Vagina (tissue), 2 donors: ENCODE measurements at places on chromosomes 11 and 22.

DNA sequence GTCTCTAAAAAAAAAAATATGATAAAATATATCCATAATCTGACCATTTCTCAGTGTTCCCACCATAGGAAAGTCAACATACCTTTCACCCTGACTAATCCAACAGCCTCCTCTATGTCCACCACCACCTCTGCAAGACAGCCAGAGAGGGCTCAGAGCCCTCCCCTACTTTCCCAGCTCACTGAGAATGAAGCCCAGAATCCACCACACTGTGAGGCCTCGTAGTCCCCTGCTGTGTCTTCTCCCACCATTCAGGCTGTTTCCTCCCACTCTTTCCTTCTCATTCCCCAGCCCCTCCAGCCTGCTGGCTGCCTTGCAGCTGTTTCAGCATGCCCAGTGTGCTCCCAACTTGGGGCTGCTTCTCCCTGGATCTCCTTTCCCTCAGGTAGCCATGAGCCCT, 27.0 kb downstream of the SGSM3 start:
- H3K27me3 ChIP-seq = no peaks in the 10 kb centered on the region
- no peak overlapping the region for H3K27ac ChIP-seq
- H3K4me1 ChIP-seq = peaks cover 13% of the 10 kb centered on the region
- H3K4me3 ChIP-seq = no peak overlapping the region
- no peaks in the 10 kb centered on the region for H3K36me3 ChIP-seq
- no peak for DNase-seq

GRCh38 chr11:117950993-117951961, 22.1 kb upstream of the TMPRSS13 start:
- H3K27me3 ChIP-seq = no peaks in the 10 kb centered on the region
- no peak for DNase-seq
- H3K36me3 ChIP-seq = no peaks in the 10 kb centered on the region
- no peaks in the 10 kb centered on the region for H3K4me1 ChIP-seq
- no peak overlapping the region for H3K4me3 ChIP-seq

- H3K4me3 ChIP-seq = no peak overlapping the region
- H3K27ac ChIP-seq = peak overlapping the region; percentile 72
- DNase-seq = no peak
- H3K4me1 ChIP-seq = peaks cover 71% of the 10 kb centered on the region
Observed at GRCh38 chr11:19673924-19674729, 38.5 kb upstream of the NAV2 start.

GRCh38 chr11:113574586-113574985, 99.4 kb upstream of the DRD2 start:
- no peak for DNase-seq
- no peak overlapping the region for H3K27ac ChIP-seq
- H3K4me3 ChIP-seq = no peak overlapping the region
- no peaks in the 10 kb centered on the region for H3K27me3 ChIP-seq
- no peaks in the 10 kb centered on the region for H3K4me1 ChIP-seq

DNA sequence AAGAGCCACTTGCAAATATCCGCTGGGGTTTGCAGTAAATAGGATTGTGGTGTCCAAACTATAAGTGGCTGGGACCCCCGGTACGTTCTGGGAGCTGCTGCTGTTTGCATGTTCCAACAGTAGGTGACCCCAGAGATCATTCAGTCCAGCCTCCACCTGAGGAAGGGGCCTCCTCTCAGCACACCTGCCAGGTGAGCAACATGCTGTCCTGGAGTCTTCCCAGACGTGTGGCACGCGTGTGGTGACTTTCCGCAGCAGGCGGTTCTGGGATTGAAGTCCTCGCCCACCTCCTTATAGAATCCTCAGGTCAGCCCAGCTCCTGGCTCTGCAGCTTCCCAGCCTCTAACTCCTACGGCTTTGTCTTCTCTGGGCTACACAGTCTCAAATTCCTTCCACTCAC, 6.7 kb downstream of the P2RX3 start:
- H3K4me1 ChIP-seq = peaks cover 6% of the 10 kb centered on the region
- DNase-seq = no peak
- H3K27me3 ChIP-seq = no peaks in the 10 kb centered on the region
- H3K4me3 ChIP-seq = no peak overlapping the region
- H3K36me3 ChIP-seq = no peaks in the 10 kb centered on the region

DNA sequence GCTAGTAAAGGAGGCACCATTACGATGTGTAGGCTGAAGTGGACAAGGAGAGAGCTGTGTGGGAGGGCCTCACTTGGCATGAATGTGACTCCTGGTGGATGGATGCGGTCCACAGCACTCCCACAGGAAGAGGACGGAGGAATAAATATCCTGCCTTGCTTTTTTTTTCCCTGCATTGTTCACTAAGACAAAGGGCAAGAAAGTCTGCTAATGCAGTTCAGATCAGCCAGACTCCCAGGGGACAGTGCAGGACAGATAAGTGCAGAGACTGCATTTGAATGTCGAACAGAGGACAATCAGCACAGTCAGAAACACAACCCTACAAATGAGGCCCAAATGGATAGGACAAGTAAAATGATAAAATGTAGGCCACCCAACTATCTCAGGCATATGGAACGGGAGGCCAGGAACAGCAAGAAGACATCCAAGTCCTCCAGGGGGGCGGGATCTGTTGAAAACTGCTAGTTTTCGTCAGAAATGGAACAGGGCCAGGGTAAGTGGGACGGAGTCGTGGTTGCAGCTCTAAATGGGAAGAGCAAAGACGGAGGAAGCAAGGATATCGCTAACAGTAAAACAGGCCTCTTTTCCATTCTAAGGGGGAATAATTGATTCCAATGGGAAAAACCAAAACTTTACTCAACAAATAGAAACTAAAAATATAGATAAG, 25.2 kb upstream of the OR8B8 start:
- H3K27ac ChIP-seq = no peak overlapping the region
- DNase-seq = no peak
- no peaks in the 10 kb centered on the region for H3K36me3 ChIP-seq

DNA sequence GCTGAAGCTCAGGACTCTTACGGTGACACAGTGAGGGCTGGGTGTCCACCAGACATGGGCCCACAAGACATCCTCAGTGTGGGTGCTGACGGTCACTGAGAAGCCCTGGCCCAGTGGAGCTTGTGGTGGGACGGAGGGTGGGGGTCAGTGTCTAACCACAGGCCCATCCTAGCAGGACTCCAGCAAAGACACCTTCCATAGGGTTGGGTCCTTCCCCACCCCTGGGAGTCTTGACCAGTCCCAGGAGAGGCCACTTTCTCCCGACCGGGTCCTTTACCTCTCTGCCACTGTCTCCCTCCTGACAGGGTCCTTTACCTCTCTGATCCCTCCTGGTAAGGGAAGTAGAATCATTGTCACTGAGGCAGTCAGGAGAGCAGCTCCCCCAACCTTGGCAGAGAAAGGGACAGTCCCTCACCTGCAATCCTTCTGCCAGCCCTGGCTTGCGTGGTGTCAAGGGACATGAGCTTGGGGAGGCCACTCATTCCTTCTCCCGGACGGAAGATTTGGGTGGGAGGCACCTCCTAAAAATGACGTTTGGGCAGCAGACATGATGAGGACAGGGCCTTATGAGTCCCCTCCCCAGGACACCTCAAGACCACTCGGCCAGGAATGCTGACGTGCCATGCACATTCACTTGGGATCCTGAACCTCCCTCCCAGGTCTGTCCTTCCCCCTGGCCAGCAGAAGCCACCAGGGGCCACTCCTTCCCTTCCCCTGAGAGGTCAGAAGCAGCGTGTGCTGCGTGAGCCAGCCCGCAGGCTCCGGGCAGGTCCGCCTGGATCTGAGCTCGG, 91.5 kb upstream of the FGF3 start:
- DNase-seq = no peak
- H3K27ac ChIP-seq = no peak overlapping the region
- H3K27me3 ChIP-seq = no peaks in the 10 kb centered on the region
- H3K4me1 ChIP-seq = peaks cover 16% of the 10 kb centered on the region
- H3K36me3 ChIP-seq = no peaks in the 10 kb centered on the region

DNA sequence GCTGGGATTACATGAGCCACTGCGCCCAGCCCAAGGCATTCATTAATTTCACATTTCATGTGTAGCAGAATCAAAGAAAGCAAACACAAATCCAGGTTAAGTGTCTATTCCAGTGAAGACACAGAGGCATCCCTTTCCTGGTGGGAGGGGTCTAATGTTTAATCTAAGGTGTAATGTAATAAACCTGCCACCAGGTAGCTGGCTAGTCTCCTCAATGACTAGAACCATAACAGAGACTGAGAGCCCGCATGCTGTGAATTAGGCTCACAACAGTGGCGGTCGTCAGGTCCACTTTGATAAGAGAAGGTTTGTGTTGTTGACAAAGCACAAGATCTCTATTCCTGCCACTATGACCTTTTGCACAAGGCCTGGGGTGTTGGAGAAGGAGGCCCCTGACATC, 64.2 kb upstream of the ADA2 start:
- DNase-seq = no peak
- no peak overlapping the region for H3K4me3 ChIP-seq
- H3K27me3 ChIP-seq = no peaks in the 10 kb centered on the region
- H3K36me3 ChIP-seq = no peaks in the 10 kb centered on the region
- no peaks in the 10 kb centered on the region for H3K4me1 ChIP-seq

- no peaks in the 10 kb centered on the region for H3K27me3 ChIP-seq
- no peaks in the 10 kb centered on the region for H3K36me3 ChIP-seq
- no peaks in the 10 kb centered on the region for H3K4me1 ChIP-seq
- DNase-seq = no peak
- H3K27ac ChIP-seq = no peak overlapping the region
Observed at GRCh38 chr11:27934830-27935145, 173.2 kb downstream of the KIF18A start.

DNA sequence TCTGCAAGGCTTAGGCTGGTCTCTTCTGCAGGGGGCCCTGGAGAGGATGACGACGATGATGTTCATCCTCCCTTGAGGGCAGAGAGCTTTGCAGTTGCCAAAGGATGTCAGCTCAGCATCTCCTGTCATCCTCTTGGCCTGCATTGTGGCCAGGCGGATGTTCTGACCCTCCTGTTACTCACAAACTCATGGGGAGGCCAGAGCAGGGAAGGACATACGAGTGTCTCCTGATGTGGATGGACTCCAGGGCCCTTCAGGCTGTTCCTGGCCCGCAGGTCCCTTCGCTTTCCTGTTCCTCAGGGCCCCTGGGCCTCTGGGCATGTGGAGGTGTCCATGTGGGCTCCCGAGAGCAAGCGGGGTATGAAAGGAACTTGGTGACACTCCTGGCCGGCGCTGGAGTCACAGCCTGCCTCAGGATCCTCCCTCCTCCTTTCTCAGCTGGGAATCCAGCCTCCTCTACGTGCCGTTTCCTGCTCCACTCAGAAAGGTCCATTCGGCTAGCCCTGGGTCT, 8.5 kb downstream of the ADORA2A start:
- H3K36me3 ChIP-seq = no peaks in the 10 kb centered on the region
- peaks cover 43% of the 10 kb centered on the region for H3K4me1 ChIP-seq
- H3K27me3 ChIP-seq = no peaks in the 10 kb centered on the region
- H3K27ac ChIP-seq = no peak overlapping the region

- peak overlapping the region; percentile 99 for H3K4me3 ChIP-seq
- DNase-seq = no peak
Observed at GRCh38 chr22:28799606-28800307, 612 bp downstream of the XBP1 start.

- H3K27me3 ChIP-seq = no peaks in the 10 kb centered on the region
- DNase-seq = no peak
Observed at GRCh38 chr11:112321501-112322172, 61.0 kb upstream of the PLET1 start.

DNA sequence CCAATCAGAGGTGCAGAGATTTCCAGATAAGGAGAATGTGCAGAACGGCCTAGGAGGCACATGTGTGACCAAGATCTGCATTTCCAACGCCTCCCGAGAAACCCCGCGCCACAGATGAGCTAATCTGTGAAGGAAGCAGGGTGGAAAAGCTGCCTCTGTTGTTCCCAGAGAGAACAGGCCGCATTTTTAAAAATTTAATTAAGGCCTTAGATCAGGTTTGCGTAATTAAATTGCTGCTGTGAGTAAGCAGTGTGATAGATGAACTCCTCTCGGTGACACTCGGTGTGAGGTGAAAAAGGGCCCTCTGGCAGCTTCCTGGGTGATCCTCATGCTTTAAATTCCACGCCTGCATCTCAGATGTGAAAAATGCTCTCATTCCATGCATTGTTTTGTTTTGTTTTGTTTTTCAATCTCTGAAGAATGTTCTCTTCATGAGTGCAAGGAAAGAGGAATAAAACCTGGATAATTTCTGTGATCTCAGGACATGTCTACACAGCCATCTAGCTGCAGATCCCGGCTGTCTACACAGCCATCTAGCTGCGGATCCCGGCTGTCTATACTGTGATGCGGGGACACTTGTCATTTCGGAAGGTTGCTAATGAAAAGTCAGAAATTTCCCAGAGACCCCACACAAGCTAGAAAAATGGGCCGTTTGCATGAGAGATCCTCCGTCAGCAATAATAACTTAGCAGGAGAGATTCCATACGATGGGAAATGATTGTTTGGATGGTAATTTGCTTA, 1398.9 kb downstream of the BRD1 start:
- no peak for DNase-seq
- no peaks in the 10 kb centered on the region for H3K4me1 ChIP-seq
- H3K36me3 ChIP-seq = no peaks in the 10 kb centered on the region
- no peaks in the 10 kb centered on the region for H3K27me3 ChIP-seq
- no peak overlapping the region for H3K4me3 ChIP-seq

DNA sequence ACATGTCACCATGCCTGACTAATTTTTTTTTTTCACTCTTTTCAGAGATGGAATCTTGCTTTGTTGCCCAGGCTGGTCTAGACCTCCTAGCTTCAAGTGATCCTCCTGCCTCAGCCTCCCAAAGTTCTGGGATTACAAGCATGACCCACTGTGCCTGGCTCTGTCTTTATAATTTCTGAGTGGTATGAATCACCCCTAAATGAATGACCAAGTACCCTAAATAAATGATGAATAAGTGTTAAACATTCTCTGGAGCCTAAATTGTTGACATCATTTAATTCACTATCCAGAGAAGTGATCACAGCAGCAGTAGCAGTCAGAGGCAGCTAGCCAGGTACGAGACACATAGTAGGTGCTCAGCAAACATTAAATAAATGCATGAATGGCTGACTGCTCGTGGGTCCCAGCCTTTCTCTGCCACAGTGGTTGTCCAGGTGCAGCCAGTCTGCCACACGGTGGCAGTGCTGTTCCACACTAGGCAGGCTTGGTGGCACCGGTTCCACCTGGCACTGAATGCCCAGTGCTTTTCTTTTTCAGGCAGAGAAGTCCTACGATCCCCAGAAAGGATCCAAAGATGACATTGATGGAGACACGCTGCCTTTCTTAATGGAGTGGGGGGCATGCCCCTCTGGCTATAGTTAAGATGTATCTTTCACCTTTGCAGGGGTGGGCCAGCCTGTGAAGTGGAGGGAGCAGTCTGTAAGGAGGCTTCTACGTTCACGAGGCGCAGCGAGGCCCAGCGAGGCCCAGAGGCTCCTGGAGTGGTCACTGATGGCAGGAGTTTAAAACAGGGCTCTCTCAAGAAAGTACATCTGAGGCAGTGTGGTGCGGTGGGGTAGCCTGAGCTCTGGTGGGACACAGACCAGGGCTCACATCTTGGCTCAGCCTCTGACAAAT, 8.7 kb upstream of the TTC12 start:
- H3K4me3 ChIP-seq = no peak overlapping the region
- H3K27me3 ChIP-seq = no peaks in the 10 kb centered on the region
- no peaks in the 10 kb centered on the region for H3K36me3 ChIP-seq

DNA sequence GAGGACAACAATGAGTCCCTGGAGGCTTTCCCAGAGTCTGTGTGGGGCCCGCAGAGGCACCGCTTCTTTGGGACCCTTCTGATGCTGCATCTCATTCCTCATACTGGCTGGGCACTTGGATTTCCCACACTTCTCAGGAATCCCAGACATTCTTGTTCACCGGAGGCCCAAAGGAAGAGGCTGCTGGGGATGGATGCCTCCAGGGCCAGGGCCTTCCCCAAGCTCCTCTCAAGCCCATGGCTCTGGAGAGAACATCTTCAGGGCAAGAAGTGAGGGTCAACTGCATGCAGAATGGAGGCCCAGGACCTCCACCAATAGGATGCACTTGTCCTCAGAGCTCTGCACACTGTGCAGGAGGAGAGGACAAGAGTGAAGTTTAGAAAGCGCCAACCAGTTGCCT, 34.6 kb downstream of the DKK3 start:
- H3K27me3 ChIP-seq = no peaks in the 10 kb centered on the region
- peak overlapping the region; percentile 81 for H3K27ac ChIP-seq
- H3K4me1 ChIP-seq = peaks cover 80% of the 10 kb centered on the region
- peak; percentile 78 for DNase-seq
